ENCODE measurements at places on chromosomes 2 and 18.

DNA sequence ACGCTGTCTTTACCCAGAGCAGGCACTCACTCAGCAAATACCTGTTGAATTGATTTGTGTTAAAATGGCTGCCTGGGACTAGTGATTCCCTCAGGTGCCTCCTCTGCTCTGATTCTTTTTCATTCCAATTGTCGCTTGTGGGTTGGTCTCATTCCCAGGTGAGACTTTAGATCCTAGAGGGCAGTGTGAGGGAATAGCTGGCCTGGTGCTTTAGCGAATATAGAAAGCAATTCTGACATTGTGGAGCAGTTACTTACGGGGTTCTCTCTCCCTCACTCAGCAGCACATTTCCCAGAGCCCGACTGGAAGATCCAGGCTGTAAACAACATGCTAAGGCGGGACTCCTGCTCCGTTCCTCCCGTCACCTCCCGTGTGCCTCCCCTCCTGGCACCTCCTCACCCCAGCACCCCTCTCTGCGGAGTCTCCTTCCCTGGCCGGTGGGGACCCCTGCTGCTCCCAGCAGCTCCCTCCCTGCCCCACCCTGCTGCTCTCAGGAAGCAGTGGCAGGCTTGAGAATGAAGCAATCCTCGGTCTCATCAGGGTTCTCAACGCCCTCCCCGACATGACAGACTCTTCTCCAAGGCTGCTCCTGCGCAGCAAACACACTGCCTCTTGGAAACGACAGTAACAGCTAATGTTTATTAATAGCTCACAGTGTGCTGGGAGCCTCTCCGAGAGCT, 26.9 kb downstream of the CELF4 start:
- no peak for DNase-seq

GRCh38 chr2:224183086-224183485, 144.0 kb upstream of the SERPINE2 start:
- DNase-seq, result no peak

GRCh38 chr2:199195927-199196502, 261.7 kb downstream of the SATB2 start:
- no peak for DNase-seq

DNA sequence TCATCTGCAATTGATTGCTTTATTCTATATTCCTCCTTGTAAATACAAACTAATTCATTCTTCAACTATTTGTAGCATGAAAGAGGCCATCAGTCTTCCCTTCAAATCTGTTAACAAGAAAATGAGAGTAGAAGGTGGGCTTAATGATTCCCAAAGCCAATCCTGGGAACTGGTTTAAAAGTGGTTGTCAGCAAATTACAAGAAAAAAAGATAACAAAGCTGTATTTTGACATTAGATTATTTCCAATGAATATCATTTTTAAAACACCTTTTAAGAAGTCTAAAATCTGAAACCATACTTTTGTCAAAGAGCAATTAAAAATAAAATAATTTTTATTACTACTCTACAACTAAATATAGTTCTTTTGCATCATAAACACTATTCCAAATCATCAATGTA, 139.2 kb downstream of the DYM start:
- DNase-seq, result no peak
